ENCODE measurements at places on chromosomes 12 and 14.

GRCh38 chr12:88726806-88727720 lies 146.8 kb upstream of the KITLG start:
- DNase-seq: no peak

GRCh38 chr12:117679776-117680175 lies 289.0 kb downstream of the KSR2 start:
- no peak for DNase-seq

DNA sequence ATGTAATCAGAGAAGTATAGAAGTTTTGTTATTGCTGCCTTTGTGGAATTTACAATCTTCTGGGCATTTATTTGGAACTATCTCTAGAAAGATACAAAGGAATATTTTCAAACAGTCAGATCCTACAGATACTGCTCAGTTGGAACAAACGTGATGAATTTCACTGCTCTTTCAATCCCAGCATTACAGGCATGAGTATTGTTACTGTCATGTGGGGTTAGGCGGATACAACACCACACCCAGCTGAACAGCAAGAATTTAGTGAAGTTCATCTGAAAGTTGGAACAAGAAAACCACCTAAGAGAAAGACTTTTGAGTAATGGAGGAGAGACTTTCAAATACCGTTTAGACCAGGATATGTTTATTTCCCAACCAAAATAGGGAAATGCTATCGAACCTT lies 123.3 kb upstream of the PLXNC1 start:
- no peak for DNase-seq

DNA sequence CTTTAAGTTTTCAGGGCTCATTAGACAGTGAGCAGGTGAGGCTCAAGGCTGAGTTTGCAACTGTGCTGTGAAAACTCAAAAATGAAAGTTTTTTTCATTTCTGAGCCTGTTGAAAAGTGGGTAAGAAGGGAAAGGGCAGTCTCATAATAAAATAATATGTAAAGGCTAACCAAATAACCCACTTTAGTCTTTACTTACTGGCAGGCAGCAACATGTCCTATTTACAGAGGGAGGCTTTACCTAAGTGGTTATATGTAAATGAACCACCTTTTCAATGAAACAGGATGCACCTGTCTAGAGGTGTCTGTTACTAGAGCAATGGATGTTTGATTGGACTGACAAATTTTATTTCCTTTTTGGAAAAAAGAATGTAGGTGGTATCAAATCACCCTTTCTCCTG lies 158.0 kb downstream of the ETV6 start:
- no peak for DNase-seq

DNA sequence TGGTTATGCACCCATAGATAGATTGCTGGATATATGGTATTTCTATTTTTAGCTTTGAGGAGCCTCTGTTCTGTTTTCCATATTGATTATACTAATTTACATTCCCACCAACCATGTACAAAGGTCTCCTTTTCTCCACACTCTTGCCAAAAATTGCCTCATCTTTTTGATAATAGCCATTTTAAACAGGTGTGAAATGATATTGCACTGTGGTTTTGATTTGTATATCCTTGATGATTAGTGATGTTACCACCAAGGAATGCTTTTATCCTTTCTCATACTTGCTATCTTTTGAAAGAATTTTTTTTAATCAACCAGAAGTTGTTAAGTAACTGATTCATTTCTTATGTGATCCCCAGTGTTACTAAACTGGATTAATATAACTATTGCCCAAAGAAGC lies 60.0 kb downstream of the BBS10 start:
- no peak for DNase-seq

DNA sequence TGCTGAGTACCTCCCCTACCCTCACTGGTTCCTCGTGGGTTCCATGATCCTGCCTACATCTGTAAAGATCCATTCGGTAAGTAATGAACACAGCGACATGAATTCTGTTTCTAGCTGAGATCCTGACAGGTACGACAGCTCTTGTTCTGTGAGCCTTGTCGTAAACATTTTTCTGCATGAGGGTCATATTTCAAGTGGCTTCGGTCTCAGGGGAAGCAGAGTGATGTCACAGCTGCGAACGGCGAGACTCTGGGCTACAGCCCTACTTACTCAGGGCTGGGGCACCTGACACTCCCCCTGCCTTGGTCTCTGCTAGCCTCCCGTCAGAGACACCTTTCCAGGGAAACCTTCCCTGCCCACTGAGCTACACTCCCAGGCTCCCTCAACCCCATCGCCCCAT lies 85.8 kb downstream of the RBM19 start:
- no peak for DNase-seq

- DNase-seq: no peak
Measured at GRCh38 chr14:90140956-90141316, 79.1 kb downstream of the KCNK13 start.

DNA sequence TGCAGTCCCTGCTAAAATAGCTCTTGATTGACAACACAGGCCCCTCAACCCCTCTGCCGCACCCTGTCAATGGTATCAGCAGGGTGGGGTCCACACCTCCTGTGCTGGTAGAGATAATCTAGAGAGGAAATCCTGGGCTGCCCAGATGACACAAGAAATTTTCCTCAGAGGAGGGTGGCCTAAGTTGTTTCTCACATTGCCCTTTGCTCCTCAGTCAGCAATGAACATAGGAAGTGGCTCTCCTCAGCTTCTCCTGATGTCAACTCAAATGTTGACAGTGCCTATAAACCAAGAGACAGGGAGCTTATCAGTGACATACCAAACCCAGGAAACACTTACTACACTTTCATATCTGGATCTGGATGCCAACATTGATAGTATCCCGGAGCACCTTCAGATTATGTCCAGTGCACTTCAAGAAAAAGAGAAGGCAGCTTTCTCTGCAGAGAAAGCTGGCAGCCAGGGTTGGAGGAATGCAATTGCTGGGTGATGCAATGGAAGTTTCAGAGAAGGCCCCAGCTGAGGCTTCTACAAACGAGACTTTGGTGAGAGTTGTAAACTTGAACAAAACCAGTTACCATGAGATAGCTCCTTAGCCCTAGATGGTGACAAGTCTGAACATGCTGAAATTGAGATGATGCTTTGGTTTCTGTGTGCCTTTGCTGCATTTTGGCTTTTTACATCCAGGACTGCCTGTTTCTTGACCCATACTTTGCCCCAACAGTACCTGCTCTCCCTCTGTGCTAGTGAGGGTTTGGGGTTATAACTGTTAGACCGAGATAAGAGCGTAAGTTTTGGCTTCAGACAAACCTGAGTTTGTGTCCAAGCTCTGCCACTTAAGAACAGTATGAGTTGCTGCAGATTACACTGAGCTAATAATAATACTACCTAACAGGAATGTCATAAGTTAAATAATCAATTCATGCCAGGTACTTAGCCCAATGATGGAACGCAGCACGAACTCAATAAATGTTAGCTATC lies 183.5 kb downstream of the NUAK1 start:
- no peak for DNase-seq

GRCh38 chr12:48882315-48882687 lies 16.6 kb upstream of the RND1 start:
- DNase-seq: no peak
